ENCODE measurements at places on chromosomes 7 and 10.

DNA sequence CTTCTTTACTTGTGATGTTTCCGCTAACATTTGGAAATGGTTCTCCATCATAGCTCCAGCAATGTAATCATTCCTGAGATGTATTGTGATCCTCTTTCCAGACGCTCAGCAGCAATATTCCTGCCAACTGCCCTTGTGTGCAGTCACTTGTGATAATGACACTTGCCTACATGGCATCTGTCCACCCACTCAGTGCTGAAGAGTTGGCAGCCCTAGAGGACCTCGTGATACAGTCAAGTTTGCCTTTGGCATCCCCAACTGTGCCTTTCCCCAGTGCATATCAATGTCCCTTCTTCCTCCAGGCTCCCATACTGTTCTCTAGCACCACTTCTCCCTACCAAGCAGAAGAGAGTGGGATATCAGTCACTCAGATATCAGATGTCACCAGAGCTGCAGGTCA is 64.9 kb downstream of the MYOF start:
- no peak for DNase-seq

DNA sequence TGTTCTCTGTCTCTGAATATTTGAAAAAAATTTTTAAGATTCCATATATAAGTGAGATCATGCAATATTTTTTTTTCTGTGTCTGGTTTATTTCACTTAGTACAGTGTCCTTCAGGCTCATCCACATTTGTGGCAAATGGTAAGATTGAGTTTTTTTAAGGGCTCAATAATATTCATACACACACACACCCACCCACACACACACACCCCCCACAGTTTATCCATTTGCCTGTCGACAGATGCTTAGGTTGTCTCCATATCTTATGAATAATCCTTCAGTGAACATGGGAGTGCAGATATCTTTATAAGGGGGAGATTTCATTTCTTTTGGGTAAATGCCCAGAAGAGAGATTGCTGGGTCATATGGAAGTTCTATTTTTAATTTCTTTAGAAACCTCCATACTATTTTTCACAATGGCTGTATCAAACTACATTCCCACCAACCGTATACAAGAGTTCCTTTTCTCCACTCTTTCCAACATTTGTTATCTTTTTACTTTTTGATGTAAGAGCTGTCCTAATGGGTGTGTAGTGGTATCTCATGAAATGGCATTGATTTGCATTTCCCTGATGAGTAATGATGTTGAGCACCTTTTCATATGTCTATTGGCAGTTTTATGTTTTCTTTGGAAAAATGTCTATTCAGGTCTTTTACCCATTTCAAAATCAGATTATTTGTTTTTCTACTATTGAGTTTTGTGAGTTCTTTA is 35.0 kb downstream of the AUTS2 start:
- DNase-seq: no peak

DNA sequence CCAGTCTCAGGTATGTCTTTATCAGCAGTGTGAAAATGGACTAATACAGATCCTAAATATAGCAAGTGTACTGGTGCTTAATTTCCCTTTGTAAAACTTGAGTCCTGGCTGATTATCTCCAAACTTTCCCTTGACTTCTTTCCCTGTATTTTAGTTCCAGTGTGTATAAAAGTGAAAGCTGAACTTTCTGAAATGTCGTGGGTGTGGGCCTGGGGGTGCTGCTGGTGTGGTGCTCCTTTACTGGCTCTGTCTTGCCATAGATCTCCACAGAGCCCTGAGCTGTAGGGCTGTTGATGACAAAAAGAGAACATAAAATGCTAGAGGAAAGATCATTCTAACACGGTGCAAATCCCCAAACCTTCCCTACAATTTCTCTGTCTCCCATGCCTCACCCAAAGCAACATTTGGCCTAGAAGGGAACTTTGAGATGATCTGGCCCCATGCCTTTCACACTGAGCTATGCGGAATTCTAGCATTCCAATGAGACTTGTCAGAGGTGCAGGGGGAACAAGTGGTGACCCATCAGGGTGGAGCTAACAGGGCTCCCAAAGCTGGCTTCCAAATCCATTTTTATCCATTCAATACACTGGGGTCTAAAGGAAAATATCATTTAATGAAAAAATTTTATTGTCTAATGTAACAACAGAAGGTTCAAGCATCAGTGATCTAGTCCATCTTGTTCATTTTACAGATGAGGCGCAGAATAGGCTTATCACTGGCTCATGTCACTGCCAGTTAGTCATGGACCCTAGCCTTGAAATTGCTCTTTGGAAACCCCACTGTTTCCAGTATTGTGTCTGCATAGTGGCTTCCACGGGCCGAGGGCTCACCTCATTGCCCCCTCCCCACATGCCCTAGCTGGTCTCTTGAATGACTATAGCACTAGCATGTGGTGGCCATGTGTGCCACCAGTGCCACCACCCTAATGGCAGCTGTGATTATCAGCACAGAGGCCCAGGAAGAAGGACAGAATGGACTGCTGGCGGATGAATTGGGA is 1000.9 kb downstream of the LRMDA start:
- DNase-seq: no peak

DNA sequence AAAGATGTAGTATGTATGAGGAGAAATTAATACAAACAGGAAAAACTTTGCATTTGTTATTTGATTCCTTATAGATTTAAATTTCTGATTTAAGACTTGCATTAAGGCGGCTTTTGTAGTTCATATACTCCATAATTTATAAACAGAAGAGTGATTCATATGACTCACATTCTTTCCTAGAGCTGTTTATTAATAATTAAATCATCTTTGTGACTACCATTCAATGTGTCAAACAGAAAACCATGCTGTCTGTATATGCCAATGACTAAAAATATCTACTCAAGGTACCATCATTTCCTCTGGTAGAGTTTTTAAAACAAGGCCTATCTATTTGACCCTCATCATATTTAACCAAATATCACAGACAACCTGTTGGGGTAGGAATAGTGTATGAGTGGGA is 501.7 kb downstream of the PARD3 start:
- no peak for DNase-seq

DNA sequence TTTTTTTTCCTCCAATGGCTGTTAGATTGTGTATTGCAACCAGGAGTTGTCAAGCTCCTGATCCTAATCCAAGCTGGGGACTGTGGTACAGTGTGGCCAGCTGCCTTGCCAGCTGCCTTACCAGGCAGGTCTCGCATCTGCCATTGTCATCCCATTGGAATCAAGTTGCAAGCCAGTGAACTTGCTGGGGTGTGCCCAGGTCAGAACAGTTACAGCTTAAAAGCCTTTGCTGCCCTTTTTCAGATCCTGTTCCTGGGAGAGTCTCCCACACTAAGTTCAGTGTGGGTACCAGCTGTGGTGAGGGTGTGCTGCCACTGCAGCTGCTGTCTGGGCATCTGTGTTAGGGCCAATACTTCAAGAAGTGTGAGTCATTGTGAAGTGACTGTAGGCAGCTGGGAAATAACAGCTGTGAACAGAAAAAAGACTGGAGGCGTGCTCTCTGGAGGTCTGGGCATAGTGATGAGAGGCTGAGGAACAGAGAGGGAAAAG is 72.8 kb downstream of the CCNY start:
- peak; percentile 73 for DNase-seq

- DNase-seq: no peak
These were observed 35.2 kb upstream of the ITPRID1 start for GRCh38 chr7:31478721-31479120.

DNA sequence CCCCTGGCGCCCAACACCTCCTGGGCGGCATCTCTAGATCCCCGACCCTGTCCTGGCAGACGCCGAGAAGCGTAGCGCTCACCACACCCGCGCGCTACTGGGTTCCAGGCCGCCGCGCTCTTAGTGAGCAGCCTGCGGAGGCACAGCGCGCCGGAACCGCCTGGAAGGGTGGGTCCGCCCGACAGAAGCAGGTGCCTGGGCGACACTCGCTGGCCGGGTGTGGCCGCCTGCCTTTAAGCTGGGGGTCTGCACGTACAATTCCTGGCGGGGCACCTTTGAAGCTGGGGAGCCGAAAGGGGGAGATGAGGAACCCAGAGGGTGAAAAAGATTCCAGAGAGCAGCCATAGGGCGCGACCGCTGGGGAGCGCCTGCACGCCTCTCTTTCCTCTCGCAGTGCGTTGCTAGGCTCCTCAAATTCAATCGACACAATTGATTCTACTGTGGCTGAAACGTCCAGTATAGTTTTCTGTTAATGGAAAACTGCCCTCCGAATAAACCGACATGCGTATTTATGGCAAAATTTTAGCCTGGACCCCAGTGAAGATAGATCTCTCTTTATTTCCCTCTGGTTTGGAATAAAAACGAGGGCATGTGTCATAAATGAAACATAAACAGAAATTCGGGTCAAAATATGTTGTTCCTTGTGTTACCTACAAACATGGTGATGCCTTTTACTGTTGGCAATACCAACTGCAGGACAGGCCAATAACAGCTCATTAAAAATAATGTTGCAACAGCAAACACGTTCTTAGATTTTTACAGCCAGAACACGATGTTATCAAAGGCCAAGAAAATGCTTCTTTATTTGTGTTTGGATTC is 4.6 kb downstream of the HMX3 start:
- DNase-seq: no peak

DNA sequence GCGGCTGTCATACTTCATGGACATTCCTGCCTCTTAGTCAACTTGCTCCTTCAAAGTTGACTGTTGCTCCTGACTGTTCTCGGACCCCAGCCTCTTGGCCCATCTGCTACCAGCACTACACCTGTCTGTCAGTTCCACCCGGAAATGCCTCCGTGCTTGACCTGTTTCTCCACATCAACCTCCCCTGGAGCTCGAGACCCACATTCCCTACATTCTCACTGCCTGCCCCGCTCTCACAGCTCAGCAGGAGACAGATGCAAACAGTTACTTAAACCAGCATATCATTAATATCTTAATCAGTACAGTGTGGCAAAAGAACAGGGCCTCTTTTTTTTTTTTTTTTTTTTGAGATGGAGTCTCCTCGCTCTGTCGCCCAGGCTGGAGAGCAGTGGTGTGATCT is 174.3 kb downstream of the NRP1 start:
- no peak for DNase-seq
